ENCODE measurements at places on chromosomes 3 and 15.

GRCh38 chr15:67146875-67147381, 81.5 kb downstream of the SMAD3 start:
- DNase-seq: peak; percentile 97

GRCh38 chr3:47083786-47084185, 80.1 kb downstream of the SETD2 start:
- no peak for DNase-seq

- peak; percentile 29 for DNase-seq
Measured at GRCh38 chr3:162224746-162225145, 728.1 kb downstream of the OTOL1 start.

DNA sequence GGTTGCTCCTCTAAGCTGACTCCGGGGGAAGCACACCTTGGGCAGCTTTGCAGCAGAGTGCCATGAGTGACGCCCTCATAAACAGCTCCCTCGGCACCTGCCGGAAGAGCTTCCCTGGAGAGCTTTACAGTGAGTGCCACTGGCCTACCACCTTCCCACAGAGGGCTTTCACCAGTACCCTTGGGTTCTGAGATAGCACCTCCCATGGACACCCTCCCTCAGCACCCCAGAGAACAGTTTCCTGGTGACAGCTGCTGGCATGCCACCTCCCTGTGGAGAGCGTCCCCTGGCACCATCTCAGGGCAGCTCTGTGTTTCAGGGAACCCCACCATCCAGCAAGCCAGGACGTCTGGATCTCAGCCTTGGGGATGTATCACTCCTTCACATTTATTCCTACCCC, 49.1 kb downstream of the RUBCN start:
- no peak for DNase-seq

DNA sequence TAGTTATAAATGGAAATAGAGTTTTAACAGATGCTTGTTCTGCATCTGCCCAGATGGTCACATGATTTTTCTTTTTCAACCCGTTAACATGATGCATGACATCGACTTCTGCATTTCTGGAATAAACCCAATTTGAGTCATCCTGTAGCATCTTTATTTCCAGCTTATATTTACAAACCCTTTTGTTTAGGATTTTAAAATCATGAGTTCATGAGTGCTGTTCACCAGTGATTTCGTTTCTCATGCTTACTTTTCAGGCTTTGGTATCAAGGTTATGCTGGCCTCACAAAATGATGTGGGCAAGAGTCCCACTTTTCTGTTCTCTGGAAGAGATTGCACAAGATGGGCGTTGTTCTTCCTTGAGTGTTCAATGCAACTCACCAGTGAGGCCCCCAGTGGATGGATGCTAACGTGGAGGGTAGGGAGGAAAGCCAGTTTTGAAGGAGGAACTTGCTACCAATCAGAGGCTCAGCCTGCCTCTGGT, 5.2 kb downstream of the HRH1 start:
- peak; percentile 91 for DNase-seq
